NCI-H1436 treated with DMSO at 0.1 percent for 48 hours (cell line): ENCODE measurements at places on chromosomes 2 and 18.

DNA sequence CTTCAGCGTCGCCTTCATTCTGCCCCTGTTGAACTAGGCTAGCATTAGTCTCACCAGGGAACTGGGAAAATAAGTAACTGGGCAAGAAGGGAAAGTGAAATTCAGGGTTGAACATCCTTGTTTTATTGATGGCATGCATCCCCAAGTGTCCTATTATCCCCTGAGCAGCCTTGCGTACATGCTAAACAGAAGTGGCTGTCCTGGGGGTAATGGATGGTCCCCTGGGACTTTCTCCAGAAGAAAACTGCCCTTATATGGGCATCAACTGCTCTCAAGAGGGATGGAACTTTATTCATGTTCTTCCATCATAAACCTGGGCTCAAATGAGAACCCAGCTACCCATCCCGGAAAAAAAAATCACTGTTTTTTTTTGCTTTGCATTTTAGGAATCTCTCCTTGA is 11.8 kb upstream of the SMIM21 start:
- DNase-seq: no peak

- no peak for DNase-seq
These were observed 175.5 kb downstream of the SETBP1 start for GRCh38 chr18:44856157-44856556.

GRCh38 chr2:24076849-24077534 is 866 bp upstream of the SF3B6 start:
- no peak for DNase-seq

GRCh38 chr18:43571078-43571689 is 293.9 kb upstream of the SYT4 start:
- peak; percentile 3 for DNase-seq

DNA sequence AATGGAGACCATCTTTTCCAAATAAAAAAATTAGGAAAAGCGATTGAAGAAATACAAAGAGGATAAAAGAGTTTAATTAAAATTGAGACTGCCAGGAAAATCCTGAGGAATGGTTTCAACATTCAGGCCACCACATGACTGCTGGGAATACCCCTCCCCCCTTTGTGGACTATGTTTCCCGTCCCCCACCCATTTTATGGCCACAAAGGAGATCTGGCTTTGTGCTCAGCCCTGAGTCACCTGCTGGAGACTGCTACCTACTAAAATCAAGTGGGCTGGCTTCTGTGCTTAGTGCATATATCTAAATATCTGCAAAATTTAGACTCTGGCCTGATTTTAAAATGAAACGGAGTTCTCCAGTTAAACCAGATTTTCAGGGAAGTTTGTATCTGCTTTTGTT is 10.1 kb downstream of the RND3 start:
- no peak for DNase-seq

- no peak for DNase-seq
These were observed 21.2 kb upstream of the IKZF2 start for GRCh38 chr2:213172641-213173040.
